RPMI7951 (cell line): ENCODE measurements at places on chromosomes 12 and 14. TPM values are rescaled to one million over a fixed set of nuclear protein-coding genes. Genes with fewer than 3 reads are reported as not detected.
A peak's percentile ranks its signal among the peaks of the same experiment; 100 is the strongest.

GRCh38 chr12:103952497-103952896 is 13.2 kb upstream of the TDG start:
- no peak for DNase-seq

DNA sequence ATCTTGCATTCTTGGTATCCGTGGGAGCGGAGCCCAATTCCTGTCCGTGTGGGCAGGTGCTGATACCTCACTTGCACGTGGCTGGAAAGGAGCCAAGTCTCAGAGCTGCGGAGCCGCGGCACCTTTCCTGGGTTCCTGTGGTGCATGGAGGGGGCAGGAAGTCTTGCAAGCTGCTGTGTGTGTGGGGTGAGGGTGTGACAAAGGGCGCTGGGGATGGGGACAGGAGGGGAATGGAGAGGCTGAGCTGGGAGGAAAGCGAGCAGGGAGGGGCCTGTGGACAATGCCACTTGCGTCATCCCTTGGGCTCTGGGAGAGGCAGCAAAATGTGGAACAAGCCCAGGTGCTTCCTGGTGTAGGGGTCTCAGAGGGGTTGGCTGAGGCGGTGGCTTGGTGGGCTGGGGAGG is 86.7 kb downstream of the CALM1 start:
- DNase-seq: no peak

- DNase-seq: peak; percentile 75
Observed at GRCh38 chr14:71551291-71551950, 380.8 kb upstream of the RGS6 start.

DNA sequence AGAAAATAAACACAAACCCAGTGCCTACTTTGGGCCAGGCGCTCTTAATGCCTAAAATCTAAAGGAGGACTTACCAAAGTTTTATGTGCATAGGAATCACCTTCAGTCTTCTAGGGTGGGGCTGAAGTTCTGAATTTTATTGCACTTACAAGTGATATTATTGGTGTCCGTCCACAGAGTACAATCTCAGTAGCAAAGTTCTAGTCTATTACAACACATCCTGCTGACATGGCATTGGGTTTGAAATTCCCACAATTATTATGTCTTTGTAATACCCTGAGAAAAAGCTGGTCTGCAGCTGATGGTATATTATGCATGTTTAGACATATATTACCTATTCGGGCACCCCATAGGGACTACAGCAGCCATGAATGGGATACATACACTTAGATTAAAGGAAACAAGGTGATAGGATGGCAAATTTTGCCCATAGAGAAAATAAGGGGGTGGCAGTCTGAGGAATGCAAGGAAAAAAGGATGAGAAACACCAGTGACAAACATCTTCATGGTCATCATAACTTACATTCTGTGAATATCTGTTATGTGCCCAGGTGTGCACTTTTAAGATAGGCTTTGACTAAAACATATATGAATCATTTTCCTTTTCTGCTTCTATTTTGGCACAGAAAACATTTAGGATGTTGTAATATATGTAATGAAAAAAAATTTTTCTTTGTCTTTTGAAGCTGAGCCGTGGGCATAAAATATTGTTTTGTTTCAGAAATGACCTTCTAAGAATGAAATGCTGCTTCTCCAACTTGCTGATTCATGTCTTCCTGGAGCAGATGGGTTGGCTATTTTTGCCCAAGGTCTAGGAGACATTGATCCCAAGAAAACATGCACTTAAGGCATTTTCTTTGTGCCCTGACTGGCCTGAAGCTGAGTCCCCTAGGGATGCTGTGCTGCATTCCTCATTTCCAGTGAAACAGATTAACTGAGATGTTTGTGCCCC is 27.2 kb upstream of the ALG10 start:
- DNase-seq: no peak

DNA sequence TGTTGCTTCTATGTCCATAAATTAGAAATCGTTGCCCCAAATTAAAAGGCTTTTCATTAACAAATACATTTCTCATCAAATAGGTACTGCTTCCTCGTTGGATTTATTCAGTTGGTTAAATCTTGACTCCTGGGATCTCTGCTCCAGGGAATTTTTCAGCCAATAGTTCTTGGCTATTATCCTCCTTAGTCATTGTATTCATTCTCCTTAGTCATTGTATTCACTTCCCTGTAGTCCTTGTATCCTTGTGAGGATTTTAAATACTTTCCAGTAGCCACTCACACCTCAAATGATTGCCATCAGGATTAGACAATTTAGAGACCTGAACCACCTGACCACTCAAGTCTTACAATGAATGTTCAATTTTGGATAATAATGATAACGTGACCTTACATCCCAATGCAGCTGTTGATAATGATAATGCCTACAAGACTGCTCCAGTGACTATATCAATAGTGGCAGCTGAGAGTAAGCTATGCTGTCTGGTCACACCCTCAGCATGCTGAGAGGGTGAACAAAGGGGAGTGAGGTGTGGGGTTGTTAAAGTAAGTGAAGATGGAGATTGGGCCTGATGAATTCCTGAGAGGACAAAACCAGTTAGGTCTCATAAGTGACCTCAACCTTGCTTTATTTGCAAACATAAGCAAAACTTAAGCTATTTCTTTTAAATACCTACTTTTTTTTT is 193.7 kb upstream of the RTL1 start:
- DNase-seq: no peak

- DNase-seq: no peak
Observed at GRCh38 chr14:50924843-50925242, 19.4 kb downstream of the PYGL start.

GRCh38 chr12:100608776-100609175 is 35.3 kb downstream of the GAS2L3 start:
- DNase-seq: peak; percentile 20

DNA sequence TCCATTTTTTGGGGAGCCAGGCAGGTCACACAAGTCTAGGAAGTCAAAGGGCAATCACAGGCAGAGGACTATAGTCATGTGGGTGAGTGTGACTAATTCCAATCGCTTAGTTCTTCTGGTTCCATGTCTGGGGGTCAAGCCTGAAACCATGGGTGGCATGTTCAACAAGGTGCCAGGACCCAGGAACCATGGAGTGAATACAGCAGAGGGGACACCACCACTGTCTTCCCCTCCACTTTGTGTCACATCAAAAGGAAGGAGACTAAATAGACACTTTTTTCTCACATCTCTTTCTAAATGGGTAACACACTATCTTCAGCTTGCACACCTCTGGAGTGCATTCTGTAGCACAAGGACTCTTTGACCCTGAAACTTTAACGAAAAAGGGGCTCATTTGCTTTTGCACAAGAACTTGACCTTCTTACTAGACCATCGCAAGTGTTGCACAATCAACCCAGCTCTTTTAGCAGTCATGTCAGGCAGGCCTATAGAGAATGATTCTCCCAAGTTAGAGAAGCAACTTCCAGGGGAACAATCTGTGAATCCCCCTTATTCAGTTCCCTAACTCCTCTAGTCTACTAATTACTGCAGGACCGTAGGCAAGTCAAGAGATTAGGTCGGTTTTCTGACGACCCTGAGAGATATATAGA is 398.7 kb downstream of the NELL2 start:
- DNase-seq: no peak

- DNase-seq: no peak
Observed at GRCh38 chr14:35403114-35403602, 1.4 kb downstream of the NFKBIA start.

DNA sequence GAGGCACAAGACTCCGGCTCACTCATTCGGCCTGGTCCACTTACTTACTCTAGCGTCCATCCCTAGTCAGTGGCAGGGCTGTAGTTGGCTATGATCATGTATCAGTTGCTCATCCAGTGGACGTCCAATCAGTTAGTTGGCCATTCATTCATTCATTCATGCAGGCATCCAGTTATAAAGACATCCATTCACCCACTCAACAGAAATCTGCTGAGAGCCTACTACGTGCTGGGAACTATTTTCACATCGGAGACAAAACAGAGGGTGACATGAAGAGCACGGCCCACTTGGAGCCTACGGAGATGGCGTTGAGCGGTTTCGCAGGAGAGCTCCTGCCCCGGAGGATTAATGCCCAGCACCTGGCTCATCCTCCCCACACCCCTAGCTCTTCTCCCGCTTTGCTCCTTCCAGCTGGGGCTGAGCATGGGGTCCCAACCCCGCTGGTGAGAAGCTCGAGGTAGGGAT is 49.7 kb downstream of the SNAPC1 start:
- no peak for DNase-seq

GRCh38 chr12:42704810-42705401 is 115.4 kb upstream of the PRICKLE1 start:
- no peak for DNase-seq

DNA sequence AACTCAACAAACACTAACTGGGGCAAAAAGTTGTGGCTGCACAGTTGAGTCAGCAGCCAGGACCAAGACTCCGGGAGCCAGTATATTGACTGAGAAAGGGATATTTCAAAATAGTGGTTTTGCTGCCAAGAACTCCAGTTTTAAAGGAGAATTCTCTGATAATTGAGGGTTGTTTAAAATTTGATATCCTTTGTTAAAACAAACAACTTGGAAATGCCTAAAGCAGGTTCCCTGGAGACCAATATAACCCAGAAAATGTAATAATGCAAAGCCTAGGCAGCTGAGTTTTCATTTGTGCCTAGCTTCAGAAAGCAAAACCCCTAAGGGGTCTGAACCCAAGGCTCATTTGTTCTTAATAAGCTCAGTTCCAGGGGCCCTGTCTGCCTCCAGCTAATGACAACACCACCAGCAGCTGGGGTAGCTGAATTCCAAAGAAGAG is 311.7 kb upstream of the CCDC196 start:
- DNase-seq: no peak

DNA sequence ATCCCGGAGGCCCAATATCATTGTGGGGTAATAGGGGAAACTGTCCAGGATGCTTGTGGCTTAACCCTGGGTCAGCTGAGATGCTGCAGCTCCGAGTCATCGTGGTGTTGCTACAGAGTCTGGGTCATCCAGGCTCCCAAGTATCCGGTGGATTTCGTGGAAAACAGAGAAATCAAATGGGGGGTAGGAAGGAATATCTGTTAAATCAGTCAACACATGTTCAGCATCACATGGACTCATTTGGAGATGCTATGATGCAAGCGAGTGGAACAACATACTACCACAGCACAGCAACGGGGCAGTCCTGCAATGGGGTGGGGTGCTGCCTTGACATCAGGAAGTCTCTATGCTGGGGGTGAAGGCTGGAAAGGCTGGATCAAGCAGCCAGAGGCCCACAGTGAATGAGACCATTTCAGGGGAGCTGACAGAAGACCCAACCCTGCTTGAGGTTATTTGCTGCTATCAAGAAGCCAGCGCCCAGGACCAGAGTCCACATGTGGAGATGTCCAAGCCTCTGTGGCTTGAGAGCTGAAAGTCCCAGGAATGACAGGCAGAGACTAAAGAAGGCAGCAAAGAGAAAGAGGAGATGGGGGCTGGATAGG is 22.9 kb downstream of the VDR start:
- peak; percentile 98 for DNase-seq

DNA sequence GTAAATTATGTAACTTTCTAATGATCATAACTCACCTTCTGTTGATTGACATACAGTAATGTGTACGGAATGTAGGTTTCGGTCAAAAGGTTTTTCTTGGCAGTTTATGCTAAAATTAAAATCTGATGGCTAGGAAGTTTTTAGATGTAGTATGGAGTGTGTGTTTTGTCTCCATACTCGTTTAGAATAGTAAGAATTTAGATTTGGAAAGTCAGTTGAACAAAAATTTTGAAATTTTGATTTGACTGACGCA is 859 bp downstream of the PALS1 start:
- no peak for DNase-seq

DNA sequence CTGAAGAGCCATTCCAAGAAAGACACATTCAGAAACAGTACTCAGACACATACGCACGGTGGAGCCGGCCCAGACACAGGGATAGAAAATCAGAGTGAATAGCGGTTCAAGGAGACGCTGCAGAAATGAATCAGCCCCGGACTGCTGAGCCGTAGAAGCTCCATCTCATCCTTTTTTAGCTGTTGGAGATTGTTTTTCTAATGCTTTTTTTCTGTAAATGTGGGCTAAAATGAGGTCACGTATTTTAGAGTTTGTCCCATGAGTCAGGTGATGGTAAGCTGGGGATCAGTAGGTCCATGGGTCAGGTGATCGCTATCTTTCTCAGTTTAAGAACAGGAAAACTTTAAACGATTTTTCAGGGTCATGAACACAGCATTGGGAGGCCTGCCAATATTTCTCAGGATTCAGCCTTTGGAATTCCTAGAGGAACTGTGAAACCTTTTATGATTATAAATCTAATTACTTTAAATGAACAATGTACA is 202.4 kb downstream of the ITPR2 start:
- DNase-seq: peak; percentile 85

- peak; percentile 61 for DNase-seq
Observed at GRCh38 chr14:68401317-68401716, 391.6 kb downstream of the ZFP36L1 start.

GRCh38 chr12:54370171-54370730 is 6.0 kb upstream of the GPR84 start:
- peak; percentile 82 for DNase-seq

DNA sequence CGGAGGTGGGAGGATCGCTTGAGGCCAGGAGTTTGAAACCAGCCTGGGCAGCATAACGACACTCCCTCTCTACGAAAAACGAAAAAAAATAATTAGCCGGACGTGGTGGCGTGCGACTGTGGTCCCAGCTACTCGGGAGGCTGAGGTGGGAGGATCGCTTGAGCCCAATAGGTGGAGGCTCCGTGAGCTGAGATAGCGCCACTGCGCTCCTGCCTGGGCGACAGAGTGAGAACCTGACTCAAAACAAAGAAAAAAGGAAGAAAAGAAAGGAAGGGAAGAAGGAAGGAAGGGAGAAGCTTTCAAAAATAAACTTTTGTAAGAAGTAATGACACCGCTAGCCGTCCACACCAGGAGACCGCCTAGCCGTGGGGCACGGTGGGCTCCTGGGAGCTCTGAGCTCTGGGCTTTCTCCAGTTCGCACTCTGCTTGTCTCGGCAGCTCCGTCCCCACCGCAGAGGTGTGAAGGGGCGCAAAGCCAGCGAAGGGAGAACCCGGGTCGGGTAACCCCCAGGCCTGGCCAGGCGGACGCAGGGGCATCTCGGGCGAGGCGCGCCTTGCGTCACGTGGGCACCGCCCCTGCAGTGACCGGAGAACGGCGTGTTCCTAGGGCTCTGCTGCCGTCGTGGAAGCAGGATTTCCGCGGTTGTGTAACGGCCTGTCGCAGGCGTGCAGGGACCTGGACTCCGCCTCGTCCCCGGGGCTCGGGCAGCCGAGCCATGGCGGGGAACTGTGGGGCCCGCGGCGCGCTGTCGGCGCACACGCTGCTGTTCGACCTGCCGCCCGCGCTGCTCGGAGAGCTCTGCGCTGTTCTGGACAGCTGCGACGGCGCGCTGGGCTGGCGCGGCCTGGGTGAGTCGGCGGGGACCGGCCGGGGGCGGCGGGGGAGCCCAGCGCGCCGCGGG is at the start of gene IRAK3:
Gene IRAK3, plus strand, starts transcription at position 631 of the 902 bp plus-strand sequence. Its CDS starts 86 bp downstream, at position 717.
- DNase-seq: peak; percentile 64

- DNase-seq: no peak
Observed at GRCh38 chr12:16555630-16556029, 50.3 kb downstream of the LMO3 start.

TRIM9 gene
- 4.0 and 4.2 TPM in 2 replicates for total RNA-seq

BATF gene
- 3.6 and 3.9 TPM in 2 replicates for total RNA-seq

LUM gene
- total RNA-seq: 56.5 and 102 TPM in 2 replicates

UTP20 gene
- total RNA-seq: 13.5 and 13.6 TPM in 2 replicates

MYH6 gene
- total RNA-seq: not detected in 2 replicates

OR4K14 gene
- not detected in 2 replicates for total RNA-seq

HHIPL1 gene
- 0.24 and 0.49 TPM in 2 replicates for total RNA-seq
